ENCODE measurements at places on chromosomes 13 and 19.
A peak's percentile ranks its signal among the peaks of the same experiment; 100 is the strongest.

DNA sequence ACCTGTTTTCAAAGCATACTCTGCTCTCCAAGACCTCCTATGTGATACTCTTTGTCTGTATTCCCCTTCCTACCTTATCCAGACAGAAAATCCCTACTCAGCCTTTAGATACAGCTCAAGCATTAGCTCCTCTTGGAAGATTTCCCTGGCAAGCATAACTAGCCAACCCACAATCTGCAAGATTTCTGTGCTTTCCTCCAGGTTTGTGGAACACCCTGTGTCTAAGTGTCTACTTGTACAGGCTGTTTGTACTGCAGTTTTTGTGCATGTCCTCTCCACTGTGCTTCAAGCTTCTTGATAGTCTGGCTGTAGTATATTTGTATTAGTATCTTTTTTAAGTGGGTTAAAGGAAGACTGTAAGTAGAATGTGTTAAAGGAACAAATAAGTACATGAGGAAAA lies 203.7 kb downstream of the RFC3 start:
- DNase-seq: no peak

GRCh38 chr13:45278096-45278645 lies 62.8 kb downstream of the TPT1 start:
- no peak for DNase-seq

DNA sequence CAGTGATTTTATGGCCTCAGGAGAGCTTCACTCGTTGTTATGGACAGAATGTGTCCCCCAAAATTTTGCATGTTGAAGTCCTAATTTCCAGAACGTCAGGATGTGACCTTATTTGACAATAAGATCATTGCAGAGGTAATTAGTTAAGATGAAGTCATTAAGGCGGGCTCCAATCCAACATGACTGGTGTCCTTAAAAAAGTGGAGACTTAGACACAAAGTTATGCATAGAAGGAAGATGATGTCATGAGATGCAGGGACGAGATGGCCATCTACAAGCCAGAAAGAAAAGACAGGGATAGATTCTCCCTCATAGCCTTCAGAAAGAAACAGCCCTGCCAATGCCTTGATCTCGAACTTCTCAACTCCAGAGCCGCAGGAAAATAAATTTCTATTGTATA lies 25.8 kb upstream of the SPATA13 start:
- DNase-seq: no peak

DNA sequence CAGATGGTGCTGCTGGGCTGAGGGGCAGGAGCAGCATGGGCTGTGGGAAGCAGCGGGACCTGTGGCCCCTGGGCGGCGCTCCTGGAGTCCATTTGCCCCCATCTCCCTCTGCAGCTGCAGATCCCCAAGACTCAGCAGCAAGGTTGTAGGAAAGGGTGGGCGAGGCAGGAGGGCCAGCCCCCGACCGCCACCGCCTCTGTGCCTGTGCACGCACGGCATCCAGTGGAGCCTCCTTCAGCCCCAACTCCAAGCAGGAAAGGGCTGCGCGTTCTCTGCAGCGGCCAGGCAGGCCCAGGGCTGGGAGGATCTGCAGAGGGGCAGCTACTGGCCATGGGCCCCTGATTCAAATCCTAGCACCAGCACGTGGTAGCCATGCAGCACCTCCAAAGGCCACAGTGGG lies 20.8 kb downstream of the DPF1 start:
- DNase-seq: no peak

DNA sequence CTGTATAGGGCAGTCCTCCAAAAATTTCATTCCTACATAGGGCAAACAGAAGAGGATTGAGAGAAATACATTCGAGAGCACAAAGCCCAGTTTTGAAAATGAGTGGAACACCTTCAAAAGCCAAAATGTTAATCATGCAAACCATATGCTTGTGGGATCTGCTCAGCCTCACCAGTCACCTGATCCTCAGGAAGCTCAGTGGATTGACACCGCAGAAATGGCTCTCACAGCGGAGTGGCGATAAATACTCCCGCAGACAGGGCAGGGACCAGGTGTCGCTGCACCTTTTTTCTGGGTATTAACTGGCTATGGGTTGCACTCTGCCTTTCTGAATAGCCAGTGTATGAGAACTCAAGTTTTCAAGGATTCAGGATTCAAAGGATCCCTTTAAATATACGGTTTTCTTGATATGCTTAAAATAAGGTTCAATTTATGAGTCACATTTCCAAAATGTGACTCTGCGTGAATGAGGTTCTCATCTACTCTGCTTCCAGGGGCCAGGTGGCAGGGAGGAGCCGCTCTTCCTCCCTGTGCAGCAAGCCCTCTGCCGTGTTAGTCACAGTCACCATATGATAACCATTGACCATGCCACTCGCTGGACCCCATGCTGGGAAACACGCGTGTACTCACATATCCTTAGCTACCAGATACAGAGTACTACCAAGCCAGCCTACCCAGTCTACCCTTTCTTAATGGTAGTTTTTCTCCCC lies 18.3 kb upstream of the DHRS12 start:
- no peak for DNase-seq

DNA sequence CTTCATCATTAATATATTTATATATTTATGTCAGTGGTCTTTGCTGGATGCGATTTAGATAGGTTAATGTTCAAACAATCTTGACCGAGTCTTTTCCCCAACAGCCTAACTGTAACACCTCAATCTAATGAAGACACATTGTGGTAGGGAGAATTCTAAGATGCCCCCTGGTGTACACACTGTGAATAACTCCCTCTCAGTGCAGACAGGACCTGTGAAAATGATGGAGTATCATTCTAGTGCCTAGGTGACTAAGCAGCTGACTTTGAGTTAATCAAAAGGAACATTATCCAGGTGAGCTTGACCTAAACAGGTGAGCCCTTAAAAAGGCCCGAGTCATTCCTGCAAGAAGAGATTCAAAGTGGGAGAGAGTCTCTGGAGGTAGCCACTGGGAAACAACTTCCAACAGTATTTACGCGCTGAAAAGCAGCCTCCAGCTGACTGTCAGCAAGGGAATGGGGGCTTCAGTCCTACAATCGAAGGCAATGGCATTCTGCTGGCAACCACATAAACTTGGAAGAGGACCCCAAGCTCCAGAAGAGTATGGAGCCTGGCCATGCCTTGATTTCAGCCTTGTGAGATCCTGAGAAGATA lies 28.0 kb upstream of the KBTBD7 start:
- peak; percentile 33 for DNase-seq

GRCh38 chr13:38395497-38395788 lies 45.8 kb downstream of the UFM1 start:
- no peak for DNase-seq

- DNase-seq: no peak
Observed at GRCh38 chr19:5018224-5019015, 49.5 kb downstream of the KDM4B start.

DNA sequence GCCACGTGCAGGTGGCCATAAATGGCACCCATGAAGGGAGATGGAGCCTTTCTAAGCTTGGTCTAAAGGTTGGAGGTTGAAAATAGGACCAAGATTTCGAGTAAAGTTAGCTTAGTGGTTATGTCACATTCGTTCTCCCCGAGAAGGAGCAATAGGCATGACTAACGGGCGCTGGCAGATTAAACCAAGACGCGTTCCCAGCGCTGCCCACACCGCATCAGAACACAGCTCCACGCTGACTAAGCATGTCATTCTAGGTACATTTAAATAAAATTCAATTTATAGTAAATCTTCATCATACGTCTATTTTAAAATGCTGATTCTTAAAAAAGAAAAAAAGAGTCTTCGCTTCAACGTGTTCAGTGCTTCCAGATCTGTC lies 95.0 kb upstream of the IRS2 start:
- peak; percentile 88 for DNase-seq

GRCh38 chr19:45879971-45880370 lies 6.0 kb downstream of the IRF2BP1 start:
- no peak for DNase-seq

DNA sequence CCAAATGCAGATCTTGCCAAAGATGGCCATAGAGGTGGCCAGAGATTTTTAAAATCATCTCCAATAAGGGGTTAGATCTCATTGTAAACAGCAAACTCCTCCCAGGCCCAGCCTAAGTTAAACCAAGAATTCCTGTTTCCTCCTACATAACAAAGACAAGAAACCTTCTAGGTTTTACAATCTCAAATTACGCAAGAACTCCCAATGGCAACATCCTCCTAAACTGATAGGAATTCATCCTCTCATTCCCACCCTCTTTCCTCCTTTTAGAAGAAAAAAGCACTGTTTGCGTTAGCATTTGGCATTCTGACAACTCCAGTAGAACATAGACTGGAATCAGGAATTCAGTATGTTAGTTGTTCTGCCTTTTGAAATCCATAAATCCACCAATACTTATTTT lies 14.6 kb downstream of the PROSER1 start:
- no peak for DNase-seq

GRCh38 chr13:19927117-19927748 lies 31.3 kb upstream of the ZMYM2 start:
- no peak for DNase-seq

DNA sequence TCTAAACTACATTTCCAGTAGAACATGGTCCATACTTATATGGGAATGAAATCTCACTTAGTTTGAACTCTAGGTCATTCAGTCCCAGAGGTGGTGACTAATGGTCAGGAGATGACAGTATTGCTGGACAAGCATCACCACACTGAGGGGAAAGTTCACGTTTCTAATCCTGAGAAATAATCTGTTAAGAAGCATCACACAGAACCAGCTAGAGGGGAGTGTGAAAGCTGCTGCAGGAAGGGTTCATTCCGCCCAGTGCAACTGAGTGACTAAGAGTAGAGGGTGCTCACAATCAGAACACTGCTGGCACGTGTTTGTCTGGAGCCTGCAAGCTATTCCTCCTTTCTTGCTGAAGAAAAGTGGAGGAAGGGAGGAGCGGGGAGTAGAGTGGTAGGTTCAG lies 2.7 kb downstream of the COL4A1 start:
- no peak for DNase-seq

DNA sequence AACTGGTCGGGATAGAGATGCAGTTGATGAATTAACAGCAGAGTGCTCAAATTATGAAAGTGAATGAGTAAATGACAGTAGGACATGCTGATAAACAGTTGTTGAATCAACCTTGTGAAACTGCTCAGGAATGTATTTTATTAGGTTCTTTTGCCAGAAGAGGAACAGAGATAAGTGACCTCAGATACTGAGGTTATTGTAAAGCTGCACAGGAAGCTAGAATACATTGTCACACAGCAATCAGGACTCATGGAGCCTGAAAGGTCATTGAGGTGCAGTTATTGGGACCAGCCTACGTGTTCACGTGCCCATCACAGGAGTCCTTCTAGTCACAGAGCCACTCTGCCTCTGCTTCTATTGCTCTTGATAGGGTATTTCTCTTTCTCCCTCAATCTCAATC lies 47.5 kb upstream of the MED4 start:
- DNase-seq: no peak

DNA sequence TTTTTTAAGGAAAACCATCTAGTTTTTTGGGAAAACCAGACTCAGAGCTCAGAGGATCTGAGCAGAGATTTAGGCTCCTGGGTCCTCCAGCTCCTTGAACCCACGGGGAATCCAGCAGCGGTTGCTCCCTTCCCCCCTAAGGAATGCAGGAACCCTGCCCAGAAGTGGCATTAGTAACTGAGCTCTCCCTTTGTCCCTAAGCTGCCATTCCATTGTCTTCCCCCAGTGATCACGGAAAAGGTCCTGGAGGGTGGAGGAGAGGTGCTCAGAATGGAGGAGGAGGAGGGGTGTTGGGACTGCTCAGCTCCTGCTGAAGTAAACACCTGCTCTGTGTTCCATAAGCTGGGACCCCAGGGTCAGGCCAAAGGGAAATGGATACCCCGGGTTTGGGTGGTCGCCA lies 16.8 kb upstream of the OR1M1 start:
- DNase-seq: no peak

GRCh38 chr19:3477506-3477905 lies 2.8 kb downstream of the SMIM24 start:
- no peak for DNase-seq

- no peak for DNase-seq
Observed at GRCh38 chr19:18179957-18180356, 6.3 kb downstream of the IFI30 start.

GRCh38 chr13:84399320-84400085 lies 517.2 kb upstream of the SLITRK1 start:
- DNase-seq: no peak

DNA sequence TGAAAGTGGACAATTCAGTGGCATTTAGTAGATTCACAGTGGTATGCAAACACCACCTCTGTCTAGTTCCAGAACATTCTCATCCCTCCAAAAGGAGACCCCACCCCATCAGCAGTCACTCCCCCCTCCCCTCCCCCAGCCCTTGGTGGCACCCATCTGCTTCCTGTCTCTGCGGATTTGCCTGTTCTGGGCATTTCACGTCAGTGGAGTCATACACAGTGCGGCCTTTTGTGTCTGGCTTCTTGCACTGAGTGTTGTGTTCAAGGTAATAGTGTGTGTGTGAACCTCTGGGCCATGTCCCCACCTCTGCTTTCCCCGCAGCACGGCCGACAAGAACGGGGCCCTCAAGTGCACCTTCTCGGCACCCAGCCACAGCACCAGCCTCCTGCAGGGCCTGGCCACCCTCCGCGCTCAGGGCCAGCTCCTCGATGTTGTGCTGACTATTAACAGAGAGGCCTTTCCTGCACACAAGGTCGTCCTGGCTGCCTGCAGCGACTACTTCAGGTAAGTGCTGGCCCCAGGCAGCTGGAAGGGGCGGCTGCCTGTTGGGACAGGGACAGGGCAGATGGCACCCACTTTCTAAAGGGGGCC lies 19.4 kb upstream of the CRTC1 start:
- DNase-seq: no peak

GRCh38 chr19:43452582-43452981 lies 12.8 kb downstream of the LYPD3 start:
- DNase-seq: no peak

DNA sequence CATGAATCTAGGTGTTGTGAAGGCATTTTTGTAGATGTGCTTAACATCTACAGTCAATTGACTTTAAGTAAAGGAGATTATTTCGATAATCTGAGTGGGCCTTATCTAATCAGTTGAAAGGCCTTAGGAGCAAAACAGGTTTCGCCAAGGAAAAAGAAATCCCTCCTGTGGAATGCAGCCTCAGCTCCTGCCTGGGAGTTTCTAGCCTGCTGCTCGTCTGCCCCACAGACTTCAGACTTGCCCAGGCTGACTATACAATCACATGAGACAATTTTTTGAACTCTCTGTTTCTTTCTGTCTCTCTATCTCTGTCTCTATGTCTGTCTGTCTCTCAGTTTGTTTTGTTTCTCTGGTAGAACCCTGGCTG lies 312.5 kb downstream of the OLFM4 start:
- no peak for DNase-seq

GRCh38 chr13:44842158-44842557 lies 147.1 kb downstream of the NUFIP1 start:
- DNase-seq: no peak

DNA sequence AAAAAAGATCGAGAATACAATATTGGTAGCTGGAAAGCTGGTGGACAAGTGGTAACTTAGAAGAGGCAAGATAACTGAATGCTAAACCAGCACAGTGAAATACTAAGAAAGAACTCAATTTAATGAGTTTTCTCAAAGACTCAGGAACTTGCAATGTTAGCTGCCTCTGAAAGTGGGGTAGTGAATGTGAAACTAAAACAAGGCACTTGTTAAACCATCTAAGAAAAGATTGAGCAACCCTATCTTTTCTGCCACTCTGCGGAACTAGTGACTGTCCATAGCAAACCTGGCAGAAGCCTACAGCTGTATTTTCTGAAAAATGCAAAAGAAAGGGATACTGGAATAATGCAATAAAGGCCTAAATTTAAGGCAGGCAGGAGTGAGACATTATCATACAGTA lies 1574.4 kb upstream of the PRR20A start:
- DNase-seq: no peak

Data from posterior cingulate gyrus (tissue), 11 donors.